ENCODE measurements at places on chromosomes 5 and 9.
A peak's percentile ranks its signal among the peaks of the same experiment; 100 is the strongest.

- peak; percentile 32 for DNase-seq
- no peak overlapping the region for H3K27ac ChIP-seq
- H3K36me3 ChIP-seq: no peaks in the 10 kb centered on the region
- H3K27me3 ChIP-seq: no peaks in the 10 kb centered on the region
- peaks cover 21% of the 10 kb centered on the region for H3K4me1 ChIP-seq
- no peak overlapping the region for H3K4me3 ChIP-seq
These were observed 485.6 kb downstream of the ZSWIM6 start for GRCh38 chr5:61817472-61818326.

DNA sequence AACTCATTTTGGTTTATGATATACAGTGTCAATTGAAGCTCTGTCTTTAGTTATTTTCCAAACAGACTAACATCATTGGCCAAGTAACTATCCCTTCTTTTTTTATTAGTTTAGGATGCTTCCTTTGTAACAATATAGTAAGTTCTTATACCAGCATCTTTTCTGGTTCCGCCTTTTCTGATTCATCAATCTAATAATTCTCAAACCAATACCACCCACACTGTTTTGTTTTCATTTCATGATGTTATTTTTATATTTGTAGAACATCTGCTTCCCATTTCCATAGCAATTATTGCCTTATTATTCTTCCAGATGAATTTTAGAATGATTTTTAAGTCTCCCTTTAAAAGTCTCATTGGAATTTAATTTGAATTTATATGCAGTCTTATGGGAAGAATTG, 218.1 kb downstream of the RFK start:
- H3K27me3 ChIP-seq: no peaks in the 10 kb centered on the region
- H3K36me3 ChIP-seq: peaks cover 29% of the 10 kb centered on the region
- H3K4me3 ChIP-seq: no peak overlapping the region
- H3K27ac ChIP-seq: no peak overlapping the region
- DNase-seq: no peak

DNA sequence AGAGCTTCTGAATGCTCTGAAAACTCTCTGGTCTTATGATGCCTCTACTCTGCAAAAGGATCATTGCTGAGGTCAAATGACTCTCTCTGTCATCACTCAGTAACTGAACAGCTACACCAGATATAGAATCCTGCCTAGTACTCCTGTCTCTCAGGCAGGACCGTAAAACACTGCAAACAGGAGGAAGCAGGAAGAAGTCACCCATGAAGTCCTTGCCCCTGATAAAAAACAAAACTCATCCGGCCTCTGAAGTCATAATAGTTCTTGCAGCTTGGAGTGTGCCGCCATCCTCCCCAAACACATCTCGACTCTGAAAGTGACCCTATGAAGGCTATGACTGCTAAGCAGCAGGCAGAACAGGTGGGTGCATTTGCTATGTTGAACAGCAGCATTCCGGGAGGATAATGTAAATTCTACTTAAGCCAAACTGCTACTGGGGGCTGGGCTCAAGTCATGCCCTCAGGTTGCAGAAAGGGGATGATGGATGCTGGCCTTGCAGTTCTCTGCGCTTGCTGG, 81.9 kb upstream of the FAM169A start:
- no peak overlapping the region for H3K4me3 ChIP-seq
- H3K36me3 ChIP-seq: no peaks in the 10 kb centered on the region
- peaks cover 11% of the 10 kb centered on the region for H3K4me1 ChIP-seq
- no peak for DNase-seq

DNA sequence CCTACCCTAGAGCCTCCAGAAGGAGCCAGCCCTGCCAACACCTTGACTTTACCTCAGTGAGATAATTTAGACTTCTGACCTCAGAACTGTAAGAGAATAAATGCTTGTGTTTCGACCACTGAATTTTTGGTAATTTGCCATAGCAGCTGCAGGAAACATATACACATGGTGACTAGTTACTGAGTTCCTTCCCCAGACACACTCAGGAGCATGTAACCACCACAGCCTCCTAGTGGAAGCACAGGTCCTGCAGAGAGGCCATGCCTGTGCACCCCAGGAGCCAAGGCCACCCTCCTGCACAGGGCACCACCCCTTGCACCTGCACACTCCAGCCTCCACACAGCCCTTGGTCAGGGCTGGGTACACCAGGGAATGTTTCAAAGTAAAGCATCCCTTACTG, 7.6 kb upstream of the CAMSAP1 start:
- H3K4me3 ChIP-seq: no peak overlapping the region
- DNase-seq: no peak
- no peaks in the 10 kb centered on the region for H3K4me1 ChIP-seq
- no peak overlapping the region for H3K27ac ChIP-seq
- H3K27me3 ChIP-seq: peaks cover 48% of the 10 kb centered on the region

DNA sequence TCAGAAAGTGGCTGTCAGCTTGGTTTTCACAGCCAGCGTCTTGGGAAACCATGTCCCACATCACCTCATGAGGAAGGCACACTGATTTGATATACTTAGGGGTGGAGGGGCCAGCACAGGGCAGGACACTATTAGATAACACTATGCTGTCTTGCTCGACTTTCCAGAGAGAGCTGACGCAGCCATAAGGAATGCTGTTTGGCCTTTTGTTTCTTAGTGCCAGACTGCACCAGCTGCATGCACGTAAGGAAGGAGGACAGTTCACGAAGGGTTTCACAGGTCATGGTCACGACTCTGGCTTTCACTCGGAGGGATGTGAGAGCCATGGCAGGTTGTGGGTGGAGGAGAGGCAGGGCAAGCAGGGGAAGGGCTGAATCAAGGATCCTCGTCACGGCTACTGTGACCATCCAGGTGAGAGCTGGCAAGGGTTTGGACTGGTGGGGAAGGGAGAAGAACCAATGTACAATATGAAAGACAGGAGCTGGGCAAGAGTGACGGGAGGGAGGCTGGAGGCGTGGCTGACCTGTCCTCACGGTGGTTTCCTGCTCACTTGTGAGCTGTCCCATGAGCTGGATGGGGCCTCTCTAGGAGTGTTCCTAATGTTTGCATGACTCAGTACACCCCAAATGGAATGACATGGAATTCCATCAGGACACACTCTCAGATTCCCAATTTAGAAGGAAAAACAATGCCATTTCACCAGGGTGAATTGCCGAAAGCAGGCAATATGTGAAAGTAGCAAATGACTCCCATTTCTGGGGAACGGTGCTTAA, 61.7 kb downstream of the OTULIN start:
- H3K4me1 ChIP-seq: peaks cover 36% of the 10 kb centered on the region
- no peaks in the 10 kb centered on the region for H3K27me3 ChIP-seq
- H3K36me3 ChIP-seq: no peaks in the 10 kb centered on the region
- DNase-seq: no peak

- no peak overlapping the region for H3K27ac ChIP-seq
- no peak for DNase-seq
- H3K4me1 ChIP-seq: peaks cover 9% of the 10 kb centered on the region
- peaks cover 8% of the 10 kb centered on the region for H3K36me3 ChIP-seq
- H3K4me3 ChIP-seq: no peak overlapping the region
These were observed 51.9 kb downstream of the COL27A1 start for GRCh38 chr9:114207034-114207810.

DNA sequence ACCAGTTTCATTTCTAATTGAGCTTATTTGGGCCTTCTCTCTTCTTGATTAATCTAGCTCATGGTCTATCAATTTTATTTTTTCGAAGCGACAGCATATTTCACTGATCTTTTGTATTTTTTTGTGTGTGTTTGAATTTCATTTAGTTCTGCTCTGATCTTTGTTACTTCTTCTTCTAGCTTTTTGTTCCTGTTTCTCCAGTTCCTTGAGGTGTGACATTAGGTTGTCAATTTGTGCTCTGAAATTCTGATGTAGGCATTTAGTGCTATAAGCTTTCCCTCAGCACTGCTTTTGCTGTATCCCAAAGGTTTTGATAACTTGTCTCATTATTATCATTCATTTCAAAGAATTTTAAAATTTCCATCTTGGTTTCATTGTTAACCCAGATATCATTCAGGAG, 67.3 kb downstream of the STRBP start:
- H3K4me3 ChIP-seq: no peak overlapping the region
- DNase-seq: no peak

DNA sequence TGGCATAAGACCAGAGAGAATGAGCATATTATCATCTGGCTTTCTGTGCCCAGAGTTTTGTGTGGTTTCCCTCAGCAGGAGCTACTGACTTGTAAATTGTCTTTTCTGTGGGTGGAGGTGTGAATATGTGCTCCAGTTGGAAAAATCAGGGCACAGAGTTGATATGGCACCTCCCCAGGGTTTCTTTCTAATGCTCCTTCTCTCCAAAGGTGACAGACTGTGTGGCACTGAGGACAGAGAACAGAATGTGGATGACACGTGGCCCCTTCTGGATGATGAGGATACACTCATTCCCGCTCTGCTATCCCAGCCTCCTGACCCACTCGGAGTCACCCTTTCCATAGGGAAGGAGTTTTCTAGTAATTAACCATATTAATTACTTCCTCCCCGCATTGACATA, 221.0 kb downstream of the ICE1 start:
- H3K36me3 ChIP-seq: no peaks in the 10 kb centered on the region
- no peak overlapping the region for H3K27ac ChIP-seq
- no peak overlapping the region for H3K4me3 ChIP-seq
- H3K27me3 ChIP-seq: no peaks in the 10 kb centered on the region
- DNase-seq: no peak

Data from WTC11 (cell line).